ENCODE measurements at places on chromosomes 5 and 9. TPM values are rescaled to one million over a fixed set of nuclear protein-coding genes. Genes with fewer than 3 reads are reported as not detected.

The CCDC183 gene
- polyA plus RNA-seq, result 0.08 TPM

DNA sequence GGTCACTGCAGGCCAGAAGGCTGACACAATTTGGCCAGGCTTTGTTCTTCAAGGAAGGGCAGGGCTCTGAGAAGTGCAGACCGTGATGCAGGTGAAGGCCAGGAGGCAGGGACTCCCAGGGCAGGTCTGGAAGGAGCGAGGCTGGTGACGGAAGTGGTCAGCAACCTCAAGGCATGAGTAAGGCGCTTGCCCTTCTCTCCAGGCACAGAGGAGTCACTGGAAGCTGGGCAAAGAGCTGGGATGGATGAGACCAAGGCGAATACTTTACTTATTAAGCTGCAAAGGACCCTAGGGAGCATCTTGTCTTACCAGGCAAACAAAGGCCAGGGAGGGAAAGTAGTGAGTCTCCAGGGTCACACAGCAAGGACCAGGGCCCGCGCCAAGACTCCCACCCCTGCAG is 18.6 kb downstream of the IRF1 start:
- DNase-seq, result no peak

DNA sequence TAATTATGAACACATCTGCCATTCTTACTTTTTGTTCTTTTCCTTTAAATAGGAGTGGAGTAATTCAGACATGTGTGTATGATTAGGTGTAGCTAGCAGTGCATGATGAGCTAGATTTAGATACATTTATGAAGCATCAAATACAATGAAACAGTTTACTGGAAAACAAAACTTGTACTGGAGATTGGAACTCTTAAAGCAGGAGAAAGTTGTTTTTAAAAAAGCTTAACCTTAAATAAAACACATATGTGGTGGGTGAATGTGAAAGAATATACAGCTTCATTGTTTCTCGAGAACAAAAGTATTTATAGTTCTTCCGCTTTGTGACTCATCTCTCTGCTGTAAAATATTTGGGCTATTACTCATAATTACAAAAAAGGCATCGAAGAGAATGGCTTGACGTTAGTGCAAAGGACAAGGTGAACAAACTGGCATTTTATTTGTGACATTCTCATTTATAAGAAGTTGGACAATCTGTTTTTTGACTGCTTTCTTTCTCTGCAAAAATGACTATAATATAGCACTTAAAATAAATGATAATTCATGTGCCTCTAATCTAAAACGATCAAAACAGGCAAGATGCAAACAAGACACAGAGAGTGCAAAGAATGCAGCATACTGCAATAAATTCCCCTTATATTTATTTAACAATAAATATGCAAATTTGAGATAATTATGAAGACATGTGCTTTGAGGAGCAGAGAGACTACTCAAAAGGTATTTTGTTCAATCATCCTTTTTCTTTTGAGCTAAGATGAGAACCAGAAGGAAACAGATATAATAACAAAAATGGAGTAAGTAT is 478.8 kb downstream of the CETN3 start:
- no peak for DNase-seq

The CER1 gene
- not detected for polyA plus RNA-seq

- no peak for DNase-seq
Measured at GRCh38 chr9:72749276-72749675, 203.6 kb downstream of the ALDH1A1 start.

GRCh38 chr9:27572061-27572460 is 1.2 kb downstream of the C9orf72 start:
- DNase-seq, result no peak

The STKLD1 gene
- 0.07 TPM for polyA plus RNA-seq

The LCN12 gene
- polyA plus RNA-seq, result 0.06 TPM

DNA sequence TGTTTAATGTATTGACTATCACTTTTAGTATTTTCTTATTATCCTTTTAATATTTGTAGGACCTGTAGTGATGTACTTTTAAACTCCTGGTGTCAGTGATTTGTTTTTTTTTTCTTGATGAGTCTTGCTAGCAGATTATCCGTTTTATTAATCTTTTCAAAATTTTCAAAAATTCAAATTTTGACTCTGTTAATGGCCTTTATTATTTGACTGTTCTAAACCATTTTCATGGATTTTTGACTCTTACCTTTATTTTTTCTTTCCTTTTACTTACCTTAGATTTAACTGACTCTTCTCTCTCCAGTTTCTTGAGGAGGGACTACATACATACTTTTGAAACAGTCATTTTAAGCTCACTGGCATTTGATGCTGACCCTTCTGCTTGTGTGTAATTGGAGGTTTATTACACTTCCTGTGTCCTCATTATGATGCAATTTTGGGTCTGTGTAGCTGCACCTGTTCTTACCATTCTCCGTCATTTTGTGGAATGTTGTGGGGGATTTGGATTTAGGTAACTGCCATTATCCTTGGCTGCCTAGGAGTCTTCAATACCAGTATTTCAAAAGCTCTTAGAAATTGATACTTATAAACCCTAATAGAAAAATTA is 32.0 kb upstream of the EXOC3 start:
- no peak for DNase-seq

Measured in psoas muscle (tissue), 8 donors.